ENCODE measurements at places on chromosomes 12 and 14.

GRCh38 chr12:5830111-5830510, 114.9 kb downstream of the ANO2 start:
- DNase-seq, result no peak

DNA sequence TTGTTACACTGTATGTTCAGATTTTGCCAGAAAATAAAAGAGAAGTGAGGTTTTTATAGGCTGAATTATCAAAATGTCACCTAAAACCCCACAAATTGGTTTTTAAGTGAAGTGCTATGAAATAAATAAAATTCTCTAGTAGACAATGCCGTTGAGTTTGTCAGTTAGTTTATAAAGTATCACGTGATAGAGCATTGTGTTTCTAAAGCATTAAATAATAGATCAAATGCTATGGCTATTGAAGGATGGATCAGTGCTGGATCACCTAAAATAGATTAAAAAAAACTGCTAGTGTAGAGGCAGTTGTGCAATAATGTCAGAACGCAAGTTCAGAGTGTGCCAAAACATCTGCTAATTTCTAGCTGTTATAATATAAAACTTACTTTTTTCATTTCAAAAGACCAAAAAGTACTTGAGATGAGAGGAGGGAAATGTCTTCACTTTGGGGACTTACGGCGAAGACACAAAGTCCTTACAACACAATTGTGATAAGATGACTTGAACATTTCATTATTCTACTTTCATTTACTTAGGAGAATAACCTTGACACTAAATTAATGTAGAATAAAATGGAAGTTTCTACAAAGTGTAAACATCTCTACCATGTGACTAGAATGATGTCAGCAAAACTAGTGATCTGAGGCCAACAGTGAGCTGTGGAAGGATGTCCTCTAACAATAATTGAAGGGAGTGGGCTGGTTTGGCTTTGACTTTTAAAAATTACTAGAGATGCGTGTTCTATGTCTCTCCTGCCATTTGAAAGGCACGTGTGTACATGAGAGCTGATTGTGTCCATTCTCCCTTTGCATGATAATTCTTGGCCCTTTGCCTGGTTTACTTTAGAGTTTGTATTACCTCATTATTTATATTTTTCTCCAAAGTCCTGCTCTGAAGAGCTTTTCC, 154.4 kb upstream of the PDE3A start:
- DNase-seq, result no peak

DNA sequence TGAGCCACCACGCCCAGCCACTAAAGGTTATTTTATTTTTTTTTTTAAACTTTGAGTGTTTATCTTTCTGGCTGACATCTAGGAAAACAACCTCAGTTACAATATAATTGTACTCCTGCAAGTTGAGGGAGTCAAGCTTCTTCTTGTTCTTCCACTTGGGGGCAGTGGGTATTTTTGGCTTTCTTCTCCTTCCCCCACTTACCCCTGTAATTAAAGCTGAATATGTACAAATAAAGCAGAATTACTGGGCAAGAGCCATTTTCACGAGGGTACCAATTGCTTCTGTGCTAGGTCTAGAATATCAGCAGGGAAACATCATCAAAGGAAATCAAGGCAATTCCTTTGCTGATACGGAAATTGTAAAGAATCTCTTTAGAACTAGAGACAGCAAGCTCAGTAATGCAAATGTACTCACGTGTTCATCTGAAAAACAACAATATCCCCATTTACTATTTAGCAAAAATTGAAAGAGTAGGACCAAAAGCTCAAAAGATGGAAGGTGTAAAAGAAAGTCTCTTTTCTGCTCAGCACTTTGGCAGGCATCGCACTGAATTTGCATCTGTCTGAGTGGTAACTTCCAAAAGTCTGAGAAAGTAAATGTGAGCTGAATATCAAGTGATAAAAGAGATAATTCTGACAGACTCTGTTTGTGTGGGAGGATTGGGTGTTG, 72.8 kb downstream of the TAOK3 start:
- DNase-seq, result no peak

DNA sequence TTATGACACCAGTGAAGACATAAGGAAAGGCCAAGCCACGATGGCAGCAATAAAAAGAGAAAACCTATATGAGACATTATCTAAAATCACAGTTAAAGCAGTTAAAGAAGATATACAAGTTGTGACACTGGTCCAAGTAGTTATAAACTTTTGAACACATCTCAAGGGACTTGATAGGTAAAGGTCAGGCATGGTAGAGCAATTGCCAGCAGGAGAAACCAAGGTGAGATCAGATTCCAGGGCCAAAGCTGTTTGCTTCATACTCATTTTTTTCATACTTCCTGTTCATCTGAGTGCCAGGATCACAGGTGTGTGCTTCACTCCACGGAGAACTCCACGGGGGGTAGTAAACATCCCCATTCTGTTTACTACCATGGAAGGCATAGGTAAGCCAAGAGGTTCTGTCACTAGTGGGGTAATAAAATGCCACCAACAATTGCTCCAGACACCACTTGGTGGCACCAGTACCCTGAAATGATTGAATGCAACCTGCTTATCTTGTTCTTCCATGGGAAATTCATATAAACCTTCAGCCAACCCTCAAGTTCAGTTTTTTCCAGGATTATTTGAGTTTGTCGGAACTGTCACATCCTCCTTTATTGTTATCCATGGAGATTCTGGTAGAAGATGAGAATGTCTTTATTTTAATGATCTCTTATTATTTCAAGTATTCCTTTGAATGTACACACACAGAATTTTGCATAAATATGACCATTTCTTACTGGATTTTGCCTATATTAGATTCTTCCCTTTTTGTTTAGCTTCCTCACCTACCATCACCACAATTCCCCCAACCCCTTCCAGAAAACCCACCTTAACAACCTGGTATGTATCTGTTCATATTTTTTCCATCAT, 59.2 kb upstream of the TSPAN8 start:
- peak; percentile 50 for DNase-seq

GRCh38 chr14:31479027-31479426, 8.8 kb downstream of the GPR33 start:
- no peak for DNase-seq

GRCh38 chr14:93184391-93185348, at the start of the genes LYSET and MOAP1:
Gene LYSET, plus strand, starts transcription at chr14:93185317. Its CDS starts 89 bp downstream, at chr14:93185406.
Gene MOAP1, minus strand, starts transcription at chr14:93184897. Its CDS starts 655 bp downstream, at chr14:93184242.
- DNase-seq, result peak; percentile 89

- no peak for DNase-seq
Measured at GRCh38 chr14:92578511-92578910, 64.9 kb downstream of the RIN3 start.

DNA sequence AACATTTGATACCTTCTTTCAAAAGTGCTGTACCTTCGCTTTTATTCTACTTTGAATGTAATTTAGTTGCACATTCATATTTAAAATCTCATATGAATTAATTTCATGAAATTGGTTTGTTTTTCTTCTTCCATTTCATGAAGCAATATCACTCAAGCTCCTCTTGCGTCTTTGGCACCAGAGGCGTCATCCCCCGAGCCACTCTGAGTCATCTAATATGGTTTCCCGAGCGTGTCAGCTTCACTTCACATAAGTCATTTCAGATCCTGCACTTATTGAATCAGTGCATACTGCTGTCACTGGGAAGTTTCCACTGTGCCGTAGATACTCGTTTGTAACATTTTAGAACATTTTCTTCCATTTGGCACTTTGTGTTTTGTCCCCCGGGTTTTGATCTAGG, 105.6 kb downstream of the SLC25A47 start:
- DNase-seq, result no peak

DNA sequence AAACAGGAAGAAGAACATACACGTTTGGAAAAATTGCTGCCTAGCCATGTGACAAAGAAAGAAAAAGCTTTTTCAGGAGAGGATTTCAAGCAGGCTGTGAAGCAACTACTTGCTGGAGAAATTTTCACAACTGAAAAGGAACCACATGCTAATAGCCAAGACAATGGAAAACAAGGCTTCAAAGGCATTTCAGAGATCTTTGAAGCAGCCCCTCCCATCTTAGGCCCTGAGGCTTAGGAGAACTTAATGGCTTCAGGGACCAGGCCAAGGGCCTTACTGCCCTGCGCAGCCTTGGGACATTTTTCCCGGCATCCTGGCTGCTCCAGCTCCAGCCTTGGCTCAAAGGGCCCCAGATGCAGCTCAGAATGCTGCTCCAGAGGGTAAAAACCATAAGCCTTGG, 255.9 kb upstream of the ARID2 start:
- no peak for DNase-seq

DNA sequence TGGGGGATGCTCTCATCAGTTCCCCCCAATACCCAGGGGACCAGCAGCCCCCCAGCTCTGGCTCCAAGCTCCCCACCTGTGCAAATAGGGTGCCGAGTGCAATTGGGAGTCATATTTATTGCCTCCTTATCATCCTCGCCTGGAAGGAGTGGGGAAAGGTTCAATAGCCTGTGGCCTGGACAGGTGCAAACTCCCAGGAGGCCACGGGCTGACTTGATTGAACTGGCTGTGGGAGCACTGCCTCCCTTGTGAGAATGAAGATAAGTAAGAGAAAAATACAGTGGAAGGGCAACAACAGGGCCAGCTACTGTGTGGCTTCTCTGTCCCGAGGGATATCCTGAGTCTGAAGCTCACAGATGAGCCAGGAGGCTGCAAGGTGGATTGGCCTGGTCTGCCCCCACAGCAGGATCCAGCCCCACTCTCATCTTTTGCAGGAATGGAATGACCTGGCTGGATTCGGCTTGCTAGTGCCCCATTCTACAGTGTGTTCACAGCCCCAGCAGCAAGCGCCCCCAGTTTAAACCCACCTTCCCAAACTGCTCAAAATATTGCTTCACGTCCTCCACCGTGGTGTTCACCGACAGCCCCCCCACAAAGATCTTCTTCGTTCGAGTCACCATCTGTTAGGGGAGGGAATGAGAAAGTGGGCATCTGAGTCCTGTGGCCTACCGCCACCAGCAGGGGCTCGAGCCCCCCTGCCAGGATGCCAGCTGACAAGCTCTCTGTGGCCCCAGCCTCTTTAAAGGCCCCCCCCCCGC, 6.3 kb downstream of the MSI1 start:
- no peak for DNase-seq

DNA sequence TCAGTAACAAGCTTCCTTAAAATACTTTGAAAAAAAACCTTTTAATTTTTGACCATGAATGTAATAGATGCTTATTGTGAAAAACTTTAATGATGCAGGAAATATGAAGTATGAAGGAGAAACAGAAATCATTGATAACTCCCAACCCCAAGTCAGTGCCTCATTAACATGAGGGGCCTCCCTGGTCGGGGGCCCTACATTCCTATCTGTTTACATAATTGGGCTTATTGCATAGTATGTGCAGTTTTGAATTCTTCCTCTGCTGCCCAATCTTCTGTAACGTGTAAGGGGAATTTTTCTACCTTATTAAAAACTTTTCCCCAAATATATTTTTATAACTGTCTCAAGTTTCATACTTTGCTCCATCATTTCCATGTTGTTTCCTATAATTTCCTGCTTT, 63.0 kb downstream of the SLC25A47 start:
- no peak for DNase-seq

DNA sequence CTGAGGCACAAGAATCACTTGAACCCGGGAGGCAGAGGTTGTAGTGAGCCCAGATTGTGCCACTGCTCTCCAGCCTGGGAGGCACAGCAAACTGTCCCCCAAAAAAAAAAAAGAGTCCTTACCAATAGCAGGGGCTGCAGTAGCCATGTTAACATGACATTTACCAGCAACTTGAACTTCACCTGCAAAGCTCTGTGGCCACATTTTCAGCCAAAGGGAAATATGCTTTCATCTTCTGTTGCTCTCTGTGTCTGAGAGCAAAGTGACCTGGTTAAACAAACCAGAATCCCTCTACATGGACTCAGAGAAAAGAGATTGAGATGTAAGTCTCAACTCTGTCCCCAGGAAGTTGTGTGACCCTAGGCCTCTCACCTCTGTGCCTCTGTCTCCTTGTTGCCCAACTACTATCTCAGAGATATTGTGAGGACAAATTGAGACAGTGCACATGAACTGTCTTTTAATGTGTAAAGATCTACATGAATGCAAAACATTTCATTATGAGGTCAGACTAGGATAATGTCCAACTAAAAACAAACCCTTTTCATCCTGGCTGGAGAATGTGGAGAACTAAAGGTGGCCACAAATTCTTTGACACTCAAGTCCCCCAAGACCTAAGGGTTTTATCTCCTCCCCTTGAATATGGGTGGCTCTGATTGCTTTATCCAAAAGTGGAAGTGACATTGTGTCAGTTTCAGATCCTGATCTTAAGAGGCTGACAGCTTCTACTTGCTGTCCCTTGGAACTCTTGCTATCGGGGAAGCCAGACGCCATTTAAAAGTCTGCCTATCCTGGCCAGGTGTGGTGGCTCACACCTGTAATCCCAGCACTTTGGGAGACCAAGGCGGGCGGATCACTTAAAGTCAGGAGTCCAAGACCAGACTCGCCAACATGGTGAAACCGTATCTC, 24.7 kb upstream of the P2RX4 start:
- DNase-seq, result no peak

GRCh38 chr12:57452181-57452936, 2.7 kb upstream of the INHBE start:
- no peak for DNase-seq

DNA sequence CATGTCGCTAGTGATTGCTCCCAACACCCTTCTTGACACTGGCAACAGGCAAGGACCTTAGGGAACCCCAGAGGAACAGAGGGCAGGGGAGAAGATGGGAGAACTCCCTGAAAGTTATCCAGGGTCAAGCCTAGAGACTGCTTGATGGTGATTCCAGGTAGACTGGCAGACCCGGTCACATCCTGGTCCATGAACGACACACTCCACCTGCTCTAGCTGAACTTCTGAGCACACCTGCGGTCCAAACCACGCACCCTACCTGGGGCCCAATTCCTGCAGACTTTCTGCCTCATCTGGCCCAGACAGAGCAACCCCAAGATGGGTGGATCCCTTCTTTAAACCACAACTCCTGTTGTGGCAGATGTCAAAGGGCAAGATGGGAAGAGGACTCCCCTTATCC, 34.2 kb downstream of the NCKAP5L start:
- DNase-seq, result no peak

DNA sequence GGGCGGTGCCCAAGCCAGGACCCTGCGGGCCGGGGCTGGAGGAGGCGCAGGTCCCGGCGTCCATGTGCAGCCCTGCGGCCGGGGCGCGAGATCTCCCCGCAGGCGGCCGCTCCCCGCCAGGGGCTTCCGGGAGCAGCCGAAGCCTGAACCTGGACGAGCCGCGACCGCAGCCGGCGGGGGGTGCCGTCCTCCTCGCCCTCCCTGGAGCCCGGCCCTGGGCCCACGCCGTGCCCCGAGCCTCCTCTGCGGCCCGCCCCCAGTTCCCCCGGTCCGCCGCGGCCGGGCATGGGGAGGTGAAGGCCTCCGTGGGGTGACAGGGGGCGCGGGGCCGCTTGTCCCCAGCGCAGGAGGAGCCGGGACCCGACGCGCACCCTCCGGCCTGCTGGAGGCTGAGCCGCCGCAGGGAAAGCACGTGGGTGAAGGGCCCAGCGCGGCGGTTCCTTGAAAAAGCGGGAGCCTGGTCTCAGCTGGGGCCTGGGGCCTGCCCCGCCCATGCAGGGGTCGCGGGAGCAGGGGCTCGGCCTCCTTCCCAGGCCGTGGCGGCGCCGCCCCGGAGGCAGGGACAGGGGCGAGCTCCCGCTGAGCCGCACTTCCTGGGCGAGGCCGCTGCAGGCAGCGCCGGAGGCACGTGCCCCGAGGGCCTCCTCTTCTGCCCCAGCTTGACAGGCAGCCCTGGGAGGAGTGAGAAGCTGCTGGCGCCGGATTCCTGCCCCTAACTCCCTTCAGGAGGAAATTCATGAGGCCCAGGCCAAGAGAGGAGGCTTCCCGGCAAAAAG, 55.6 kb upstream of the PPP2R5C start:
- peak; percentile 54 for DNase-seq

GRCh38 chr14:99573000-99573330, 31.0 kb downstream of the CCDC85C start:
- DNase-seq, result no peak
